Thymus (tissue), 14 donors: ENCODE measurements at places on chromosomes 7 and 10. TPM values are rescaled to one million over a fixed set of nuclear protein-coding genes. Genes with fewer than 3 reads are reported as not detected.

Gene PLXNA4
- total RNA-seq: 0.66 TPM

Gene PLEKHS1
- total RNA-seq: under 0.01 TPM

Gene NUTM2B
- total RNA-seq: 0.61 TPM

DNA sequence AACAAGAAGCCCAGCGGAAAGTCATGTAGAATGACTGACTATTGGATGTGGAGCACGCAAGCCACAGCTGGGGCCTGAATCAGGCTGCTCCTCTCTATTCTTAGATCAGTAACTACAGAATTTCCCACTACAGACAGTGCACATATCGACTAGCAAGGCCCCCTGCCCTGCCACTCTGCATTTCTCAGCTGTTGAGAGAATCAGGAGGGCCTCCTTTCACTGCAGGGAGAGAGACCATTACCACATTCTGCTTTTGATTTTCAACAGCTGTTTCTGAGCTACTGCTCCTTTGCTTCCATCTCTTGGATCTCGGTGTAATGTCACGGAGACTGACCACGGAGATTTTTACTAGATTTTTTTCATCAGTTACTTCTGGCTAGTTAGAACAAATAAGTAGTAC lies 73.8 kb downstream of the PON1 start:
- no peak overlapping the region for H3K4me3 ChIP-seq
- DNase-seq: no peak
- H3K27ac ChIP-seq: no peak overlapping the region
- H3K27me3 ChIP-seq: no peaks in the 10 kb centered on the region
- no peaks in the 10 kb centered on the region for H3K4me1 ChIP-seq
- no peaks in the 10 kb centered on the region for H3K36me3 ChIP-seq

DNA sequence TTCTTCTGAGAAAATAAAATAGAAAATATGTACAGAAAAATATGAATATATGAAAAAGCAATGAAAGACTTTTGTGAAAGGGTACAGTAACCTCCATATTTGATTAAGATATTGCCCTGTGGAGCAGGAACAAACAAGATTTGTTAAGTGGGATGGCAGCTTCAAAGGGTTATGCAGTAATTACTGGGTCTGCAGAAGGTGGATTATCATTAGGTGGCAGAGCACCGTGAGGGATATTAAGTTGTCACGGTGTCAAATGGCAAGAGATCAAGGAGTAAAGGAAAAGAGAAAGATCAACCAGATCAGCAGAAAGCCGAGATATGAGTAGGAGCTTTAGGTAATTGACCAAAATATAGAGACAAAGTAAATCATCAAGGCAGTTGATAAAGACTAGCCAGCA lies 44.1 kb downstream of the DGKB start:
- H3K27ac ChIP-seq: no peak overlapping the region
- H3K27me3 ChIP-seq: no peaks in the 10 kb centered on the region
- no peak for DNase-seq
- no peaks in the 10 kb centered on the region for H3K4me1 ChIP-seq
- no peak overlapping the region for H3K4me3 ChIP-seq
- no peaks in the 10 kb centered on the region for H3K36me3 ChIP-seq

GRCh38 chr10:86265895-86266259 lies 100.7 kb downstream of the GRID1 start:
- no peaks in the 10 kb centered on the region for H3K36me3 ChIP-seq
- no peak for DNase-seq
- no peaks in the 10 kb centered on the region for H3K27me3 ChIP-seq
- no peaks in the 10 kb centered on the region for H3K4me1 ChIP-seq
- H3K27ac ChIP-seq: no peak overlapping the region
- H3K4me3 ChIP-seq: no peak overlapping the region

DNA sequence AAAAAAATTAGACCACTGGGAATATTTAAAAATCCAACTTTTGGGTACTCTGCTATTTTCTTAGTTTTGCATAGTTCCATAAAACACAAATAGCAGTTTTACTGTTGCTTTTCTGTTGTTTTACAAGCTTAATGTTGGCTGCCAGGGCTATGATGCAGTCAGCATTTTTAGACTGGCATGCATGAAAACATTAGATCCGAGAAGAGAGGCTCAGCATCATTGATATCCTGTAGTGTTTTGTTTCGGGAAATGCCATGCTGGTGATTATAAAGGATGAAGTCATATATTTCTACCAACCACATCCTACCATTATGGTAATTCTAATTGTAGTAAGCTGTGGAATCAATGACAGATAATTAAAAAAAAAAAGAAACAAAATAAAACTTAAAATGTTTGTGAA lies 104.6 kb downstream of the MBL2 start:
- H3K36me3 ChIP-seq: no peaks in the 10 kb centered on the region
- H3K4me3 ChIP-seq: no peak overlapping the region
- H3K4me1 ChIP-seq: no peaks in the 10 kb centered on the region
- H3K27me3 ChIP-seq: no peaks in the 10 kb centered on the region
- H3K27ac ChIP-seq: no peak overlapping the region

DNA sequence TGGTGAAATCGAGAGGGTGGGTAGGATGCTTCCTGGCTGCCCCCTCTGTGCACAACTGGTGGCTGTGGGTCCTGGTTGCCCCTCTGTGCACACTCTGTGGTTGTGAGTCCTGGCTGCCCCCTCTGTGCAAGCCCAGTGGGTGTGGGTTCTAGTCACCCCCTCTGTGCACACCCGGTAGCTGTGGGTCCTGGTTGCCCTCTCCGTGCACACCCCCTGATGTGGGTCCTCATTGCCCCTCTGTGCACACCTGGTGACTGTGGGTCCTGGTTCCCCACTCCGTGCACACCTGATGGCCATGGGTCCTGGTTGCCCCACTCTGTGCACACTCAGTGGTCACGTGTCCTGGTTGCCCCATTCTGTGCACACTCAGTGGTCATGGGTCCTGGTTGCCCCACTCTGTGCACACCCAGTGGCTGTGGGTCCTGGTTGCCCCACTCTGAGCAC lies 20.3 kb upstream of the RET start:
- H3K4me3 ChIP-seq: no peak overlapping the region
- no peaks in the 10 kb centered on the region for H3K27me3 ChIP-seq
- H3K27ac ChIP-seq: no peak overlapping the region
- DNase-seq: no peak

GRCh38 chr7:103003004-103003403 lies 71.6 kb downstream of the FBXL13 start:
- H3K36me3 ChIP-seq: no peaks in the 10 kb centered on the region
- no peak for DNase-seq
- H3K27me3 ChIP-seq: no peaks in the 10 kb centered on the region
- no peaks in the 10 kb centered on the region for H3K4me1 ChIP-seq

GRCh38 chr7:43528576-43529354 lies 54.1 kb upstream of the STK17A start:
- H3K4me3 ChIP-seq: no peak overlapping the region
- H3K27me3 ChIP-seq: no peaks in the 10 kb centered on the region
- no peaks in the 10 kb centered on the region for H3K36me3 ChIP-seq
- no peak overlapping the region for H3K27ac ChIP-seq

GRCh38 chr10:130557181-130557845 lies 421.1 kb downstream of the GLRX3 start:
- H3K27ac ChIP-seq: no peak overlapping the region
- H3K4me1 ChIP-seq: no peaks in the 10 kb centered on the region
- H3K27me3 ChIP-seq: no peaks in the 10 kb centered on the region
- H3K4me3 ChIP-seq: no peak overlapping the region

GRCh38 chr7:110852156-110852940 lies 238.6 kb upstream of the LRRN3 start:
- H3K4me3 ChIP-seq: no peak overlapping the region
- no peak overlapping the region for H3K27ac ChIP-seq
- H3K36me3 ChIP-seq: no peaks in the 10 kb centered on the region

DNA sequence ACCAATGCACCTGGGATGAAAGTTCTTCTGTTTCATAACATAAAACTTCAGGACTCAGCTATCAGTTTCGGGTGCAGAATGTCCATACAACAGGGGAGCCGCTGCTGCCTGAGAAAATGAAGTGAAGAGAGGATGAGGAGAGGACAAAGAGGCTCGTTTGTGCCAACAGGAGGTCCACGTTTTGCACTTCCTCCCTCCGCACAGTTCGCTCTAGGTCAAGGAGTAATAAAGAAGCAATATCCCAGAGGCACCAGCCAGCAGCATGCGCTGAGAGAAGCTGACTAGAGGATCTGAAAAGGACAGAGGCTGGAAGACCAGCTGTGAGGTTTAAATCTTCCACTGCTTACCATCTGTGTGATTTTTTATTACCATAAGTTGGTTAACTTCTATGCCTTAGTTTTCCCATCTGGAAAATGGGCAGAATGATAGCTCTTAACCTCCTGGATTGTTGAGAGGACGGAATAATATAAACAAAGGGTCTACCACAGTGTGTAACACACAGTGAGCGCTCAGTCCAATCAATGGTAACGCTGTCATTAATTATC lies 709 bp downstream of the GPAM start:
- H3K27ac ChIP-seq: no peak overlapping the region
- DNase-seq: no peak
- peak overlapping the region; percentile 97 for H3K4me3 ChIP-seq
- H3K4me1 ChIP-seq: peaks cover 9% of the 10 kb centered on the region
- H3K27me3 ChIP-seq: no peaks in the 10 kb centered on the region
- no peaks in the 10 kb centered on the region for H3K36me3 ChIP-seq

DNA sequence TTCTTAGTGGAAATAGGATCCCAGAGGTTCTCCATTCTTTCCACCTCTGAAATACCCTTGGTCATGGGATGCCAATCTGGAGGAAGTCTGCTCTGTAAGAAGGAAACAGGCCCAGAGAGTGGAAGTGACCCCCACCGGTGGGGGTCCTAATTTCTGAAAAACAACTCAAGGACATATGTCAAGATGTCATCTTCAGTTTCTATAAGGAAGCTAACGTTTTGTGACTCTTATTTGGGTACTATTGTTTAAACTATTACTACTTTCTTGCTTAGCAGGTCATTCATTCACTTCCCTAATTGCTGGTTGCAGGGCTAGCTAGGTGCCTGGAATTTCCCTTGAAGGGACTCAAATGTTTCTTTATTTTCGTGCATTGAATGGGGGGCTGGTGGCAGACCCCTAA lies 1.9 kb upstream of the ZNF775 start:
- peak overlapping the region; percentile 40 for H3K27ac ChIP-seq
- no peak overlapping the region for H3K4me3 ChIP-seq

DNA sequence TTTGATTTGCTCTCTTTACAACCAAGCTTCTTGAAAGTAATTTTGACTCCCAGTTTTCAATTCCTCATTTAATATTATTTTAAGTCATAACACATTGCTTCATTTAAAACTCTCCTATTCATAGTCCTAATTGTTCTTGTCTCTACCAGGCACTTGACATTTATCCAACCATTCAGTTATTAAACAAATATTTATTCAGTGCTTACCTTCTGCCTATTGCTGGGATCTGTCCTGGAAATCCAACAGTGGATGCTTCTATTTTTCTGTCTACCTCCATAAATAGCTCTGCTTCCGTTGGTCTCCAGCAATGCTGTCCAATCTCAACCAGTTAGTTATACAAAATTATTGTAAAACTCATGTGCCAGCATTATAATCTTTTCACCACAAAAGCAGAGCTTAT lies 615.1 kb downstream of the ZWINT start:
- no peak overlapping the region for H3K4me3 ChIP-seq
- H3K27ac ChIP-seq: no peak overlapping the region
- no peaks in the 10 kb centered on the region for H3K27me3 ChIP-seq
- no peak for DNase-seq
- H3K4me1 ChIP-seq: no peaks in the 10 kb centered on the region
